ENCODE measurements at places on chromosomes 4 and X.

DNA sequence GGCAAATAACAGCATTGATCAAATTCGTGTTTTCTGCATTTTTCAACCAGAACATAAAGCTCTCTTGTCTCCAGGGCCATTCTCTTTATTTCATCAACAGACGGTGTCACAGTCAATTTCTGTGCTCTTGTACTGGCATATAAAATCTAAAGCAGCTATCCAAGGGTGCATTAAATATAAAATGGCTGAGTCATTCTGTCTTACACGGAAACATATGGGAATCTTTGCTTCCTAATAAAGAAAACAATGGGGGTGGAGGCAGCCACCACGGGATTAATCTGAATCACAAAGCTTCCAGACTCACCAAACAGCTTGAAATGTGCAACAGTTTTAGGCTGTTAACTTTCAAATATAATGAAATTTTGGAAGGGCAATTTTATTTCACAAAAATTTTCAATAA, 132.6 kb downstream of the IL15 start:
- no peak for DNase-seq

DNA sequence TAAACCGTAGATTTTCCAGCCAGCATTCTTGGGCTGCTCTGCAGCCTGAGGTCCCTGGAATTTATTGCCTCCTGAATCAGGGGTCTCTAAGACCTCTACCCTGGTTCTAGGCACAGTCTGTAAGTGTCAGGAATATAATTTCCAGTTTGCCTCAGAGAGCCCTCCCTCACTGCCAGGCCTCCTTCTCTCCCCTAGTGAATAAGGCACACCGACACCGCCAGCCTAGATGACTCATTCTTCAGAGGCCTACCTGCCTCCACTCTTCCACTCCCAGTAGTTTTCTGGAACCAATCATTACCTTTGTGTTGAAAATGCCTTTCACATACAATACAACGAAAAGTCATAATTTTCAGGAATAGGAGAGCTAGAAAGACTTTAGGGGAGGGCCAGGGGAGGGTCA, 50.3 kb upstream of the ARHGEF9 start:
- no peak for DNase-seq

DNA sequence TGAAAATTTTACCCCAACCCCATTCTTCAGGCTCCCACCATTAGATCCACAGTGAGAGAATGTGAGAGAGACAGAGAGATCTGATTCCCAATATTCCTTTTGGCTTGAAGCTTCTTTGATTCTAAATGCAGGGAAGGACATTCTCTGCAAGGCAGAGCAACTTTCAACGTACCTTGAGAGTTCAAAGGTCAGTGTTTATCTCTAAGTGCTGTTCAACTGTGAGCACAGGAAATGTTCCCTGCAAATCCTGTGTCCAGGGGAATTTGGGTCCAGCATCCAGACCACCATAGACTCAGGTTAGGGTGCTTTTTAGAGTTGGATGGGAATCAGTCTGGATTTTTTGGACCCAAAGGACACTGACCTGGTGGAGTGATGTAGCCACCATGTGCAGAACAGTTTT, 97.4 kb downstream of the NHS start:
- no peak for DNase-seq

DNA sequence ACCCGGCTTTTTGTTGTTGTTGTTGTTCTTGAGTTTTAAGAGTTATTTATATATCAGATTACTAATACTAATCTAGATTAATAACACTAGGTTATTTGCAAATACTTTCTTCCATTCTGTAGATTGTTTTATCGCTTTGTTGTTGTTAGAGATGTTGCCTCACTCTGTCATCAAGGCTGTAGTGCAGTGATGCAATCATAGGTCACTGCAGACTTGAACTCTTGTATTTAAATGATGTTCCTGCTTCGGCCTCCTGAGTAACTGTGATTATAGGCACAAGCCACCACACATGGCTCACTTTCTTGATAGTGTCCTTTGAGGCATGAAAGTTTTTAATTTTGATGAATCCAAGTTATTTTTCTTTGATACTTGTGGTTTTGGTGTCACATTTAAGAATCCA, 129.0 kb downstream of the VSIG4 start:
- no peak for DNase-seq

GRCh38 chrX:41526271-41526670, 79.1 kb downstream of the NYX start:
- DNase-seq: no peak

DNA sequence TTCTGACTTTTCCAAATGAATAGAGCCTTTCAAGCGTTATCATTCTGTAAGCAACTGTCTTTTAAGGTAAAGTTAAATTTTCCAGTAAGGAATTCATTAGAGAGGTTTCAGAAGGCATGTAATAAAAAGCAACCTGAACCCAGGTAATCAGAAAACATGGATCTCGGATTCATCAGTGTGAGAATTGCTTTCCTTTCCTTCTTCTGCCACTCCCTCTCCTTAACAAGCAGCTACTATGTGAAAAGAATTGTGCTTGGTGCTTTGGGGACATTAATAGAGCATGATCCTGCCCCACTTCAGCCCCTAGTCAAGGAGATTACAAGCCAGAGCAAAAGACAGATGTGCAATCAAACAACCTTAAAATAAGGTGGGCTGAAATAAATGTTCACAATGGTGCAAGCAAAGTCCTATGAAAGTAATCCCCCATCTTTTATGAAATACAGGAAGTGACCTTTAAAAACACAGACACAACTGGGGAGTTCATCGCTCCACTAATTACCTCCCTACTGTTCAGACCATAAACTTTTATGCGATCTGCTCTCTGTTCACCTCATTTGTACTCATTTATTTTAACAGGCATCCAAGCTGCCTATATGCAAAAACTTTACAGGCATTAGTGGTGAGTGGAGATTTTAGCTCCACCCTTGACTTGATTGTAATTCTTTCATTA, 122.9 kb upstream of the RASGEF1B start:
- DNase-seq: no peak

DNA sequence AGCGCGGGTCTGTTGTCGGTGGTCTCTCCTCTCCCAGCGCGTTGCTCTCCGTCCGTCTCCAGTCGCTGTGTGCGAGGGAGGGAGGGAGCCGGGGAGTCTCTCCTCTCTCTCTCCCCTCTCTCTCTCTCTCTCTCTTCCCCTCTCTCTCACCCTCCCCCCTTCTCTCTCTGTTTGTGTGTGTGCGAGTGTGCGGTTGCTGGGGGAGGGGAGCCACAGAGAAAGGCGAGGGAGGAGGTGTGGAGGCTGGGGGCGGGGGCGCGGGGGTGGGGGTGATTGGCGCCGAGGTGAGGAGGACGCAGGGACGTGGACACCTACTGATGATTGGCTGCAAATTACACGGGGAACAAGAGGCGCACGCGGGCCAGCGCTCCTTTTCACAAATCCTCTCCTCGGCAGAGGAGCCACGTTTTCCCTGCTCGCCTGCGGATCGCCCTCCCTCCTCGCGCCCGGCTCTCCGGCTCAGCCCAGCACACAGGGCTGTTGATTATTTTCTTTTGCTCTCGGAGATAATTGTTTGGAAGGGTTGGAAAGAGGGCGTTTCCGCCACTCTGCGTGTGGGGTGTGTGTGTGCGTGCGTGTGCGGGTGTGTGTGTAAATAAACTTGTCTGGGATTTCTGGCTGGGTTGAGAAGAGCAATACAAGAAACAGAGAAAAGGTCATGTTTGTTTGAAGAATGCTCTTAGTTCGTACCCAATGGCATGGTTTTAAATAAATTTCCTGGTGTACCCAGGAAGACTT, at the start of gene CXXC4:
TSS of gene CXXC4 (minus strand) at position 73 of the 738 bp plus-strand sequence. CDS start 3,092 bp downstream, outside the sequence.
- peak; percentile 8 for DNase-seq

DNA sequence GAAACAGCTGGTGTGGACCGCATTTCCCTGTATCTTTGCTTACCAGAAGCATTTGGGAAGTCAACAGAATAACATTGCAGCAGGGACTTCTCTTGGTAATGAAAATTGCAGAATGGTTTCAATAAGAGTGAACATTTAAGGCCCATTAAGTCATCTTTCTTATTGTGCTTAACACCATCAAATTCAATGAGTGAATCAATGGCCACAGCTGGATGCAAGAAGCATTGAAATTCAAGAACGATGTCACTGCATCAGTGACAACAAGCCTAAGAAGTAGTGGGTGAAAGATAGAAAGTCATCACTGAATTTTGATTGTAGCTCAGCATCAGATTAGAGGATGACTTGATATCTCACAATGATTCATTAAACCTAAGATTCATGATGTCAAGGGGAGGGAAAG, 93.9 kb upstream of the GPM6A start:
- no peak for DNase-seq

DNA sequence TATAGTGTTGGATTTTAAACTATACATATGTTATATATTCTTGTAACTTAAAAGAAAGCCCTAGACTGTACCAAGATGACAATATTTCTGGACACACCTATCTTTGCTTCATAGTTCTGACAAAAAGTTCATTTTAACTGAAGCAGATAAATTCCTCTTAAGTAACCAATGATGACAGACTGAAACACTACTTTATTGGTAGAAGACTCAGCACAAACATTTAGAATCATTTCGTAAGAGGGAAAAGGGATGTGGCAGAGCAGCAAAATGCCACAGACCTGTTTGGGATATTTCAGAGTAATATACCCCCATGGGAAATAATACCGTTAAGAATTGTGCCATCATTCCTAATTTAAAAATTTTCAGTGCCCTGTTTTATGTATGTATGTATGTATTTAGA, 56.2 kb downstream of the APOO start:
- no peak for DNase-seq

DNA sequence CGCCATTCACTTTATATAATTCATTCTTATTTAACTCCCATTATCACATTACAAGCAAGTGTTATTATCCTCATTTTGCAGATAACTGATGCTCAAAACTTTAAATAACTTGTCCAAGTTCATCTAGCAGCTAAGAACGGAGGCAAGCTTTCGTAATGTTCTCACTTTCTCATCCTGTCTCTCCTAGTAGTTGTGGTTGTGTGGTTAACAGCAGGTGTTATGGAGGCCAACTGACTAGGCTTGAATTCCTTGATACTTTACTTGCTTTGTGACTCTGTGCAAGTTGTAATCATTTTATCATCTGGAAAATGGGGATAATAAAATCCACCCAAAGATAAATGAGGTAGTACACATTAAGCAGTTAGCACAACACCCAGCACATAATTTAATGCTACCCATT, 109.9 kb upstream of the PTPN13 start:
- no peak for DNase-seq

DNA sequence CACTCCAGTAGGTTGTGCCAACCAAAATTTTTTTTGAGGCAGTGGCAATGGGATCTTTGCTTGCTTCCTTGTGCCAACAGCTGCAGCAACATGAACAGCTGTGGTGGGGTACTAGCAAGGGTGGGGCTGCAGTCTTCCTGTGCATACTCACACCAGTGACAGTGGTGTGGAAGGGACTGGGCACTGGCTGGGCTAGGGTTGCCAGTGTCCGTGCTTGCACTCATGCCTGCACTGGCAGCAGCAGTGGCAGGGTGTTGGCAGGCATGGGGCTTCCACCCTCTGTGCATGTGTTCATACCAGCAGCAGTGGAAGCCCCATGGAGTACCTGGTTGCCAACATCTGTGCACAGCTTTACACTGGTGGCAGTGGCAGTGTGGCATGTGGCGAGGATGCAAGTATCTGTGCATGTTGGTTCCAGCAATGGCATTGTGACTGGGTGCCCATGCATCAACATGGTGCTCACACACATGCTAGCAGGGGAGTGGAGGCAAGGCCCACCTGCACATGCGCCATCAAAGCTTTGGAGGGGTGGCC, 1312.6 kb downstream of the PCDH18 start:
- no peak for DNase-seq

- no peak for DNase-seq
Measured at GRCh38 chr4:48858130-48858529, 27.2 kb downstream of the OCIAD1 start.

- no peak for DNase-seq
Measured at GRCh38 chr4:168863719-168864647, 146.1 kb downstream of the CBR4 start.

DNA sequence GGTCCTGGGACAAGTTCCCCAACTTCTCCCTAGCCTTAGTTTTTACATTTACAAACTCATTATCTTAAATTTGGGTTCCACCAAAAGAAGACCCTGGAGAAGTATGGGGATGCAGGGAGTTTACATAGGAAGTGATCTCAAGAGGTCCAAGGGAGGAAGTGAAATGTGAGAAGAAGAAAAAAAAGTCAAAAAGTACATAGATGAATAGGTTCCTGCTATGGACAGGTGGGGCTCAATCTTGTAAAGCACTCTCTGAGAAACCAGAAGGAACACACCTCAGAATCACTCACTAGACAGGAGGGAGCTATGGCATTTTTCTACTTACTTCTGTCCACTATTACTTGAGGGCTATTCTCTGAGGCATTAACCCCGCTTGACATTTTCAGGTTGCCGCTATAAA, 56.6 kb downstream of the ARHGAP6 start:
- DNase-seq: no peak

DNA sequence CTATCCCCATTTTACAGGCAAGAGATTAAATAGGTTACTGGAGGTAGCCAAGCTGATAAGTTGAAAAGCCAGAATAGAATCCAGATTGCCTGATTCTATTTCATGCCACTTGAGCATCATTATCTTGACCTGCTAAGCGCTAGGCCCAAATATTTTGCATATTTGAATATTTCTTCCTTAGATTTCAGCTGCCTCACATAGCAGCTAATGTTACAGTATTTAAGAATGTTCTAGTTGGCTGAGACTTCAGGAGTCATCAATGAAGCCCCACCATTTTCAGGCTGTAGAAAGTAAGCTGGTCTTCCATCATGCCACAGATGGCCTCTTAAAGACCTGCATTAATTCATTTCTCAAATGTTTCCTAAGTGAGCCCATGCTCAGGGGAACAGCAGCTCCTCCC, 121.4 kb downstream of the SHROOM3 start:
- no peak for DNase-seq

DNA sequence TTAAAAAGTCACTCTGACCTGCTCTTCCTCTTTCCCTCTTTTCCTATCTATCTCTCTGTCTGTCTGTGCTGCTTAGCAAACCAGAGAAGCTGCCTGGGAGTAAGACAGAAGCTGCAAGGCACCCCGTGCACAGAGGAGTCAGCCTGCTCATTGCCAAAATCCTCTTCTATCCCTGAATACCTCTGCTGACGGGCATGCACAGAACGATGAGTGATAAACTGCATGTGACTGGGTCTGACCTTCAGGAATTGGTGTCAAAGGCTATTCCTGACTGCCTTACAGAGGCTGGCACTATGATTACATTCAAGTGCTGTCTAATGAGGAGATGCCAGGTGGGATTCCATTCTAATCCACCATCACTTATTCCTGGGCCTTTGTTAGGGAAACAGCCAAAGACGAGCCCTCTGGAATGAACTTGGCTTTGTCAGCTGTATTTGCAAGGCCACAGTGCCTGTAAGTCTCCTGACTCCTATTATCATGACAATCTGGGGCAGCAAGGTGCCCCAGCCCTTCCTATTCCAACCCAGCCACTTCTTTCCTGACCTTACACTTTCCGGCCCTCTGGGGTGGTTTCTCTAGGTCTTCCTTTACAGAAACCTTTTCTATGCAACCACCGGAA, 45.4 kb upstream of the CTAG2 start:
- DNase-seq: no peak

- DNase-seq: no peak
Measured at GRCh38 chr4:168960716-168961115, 49.3 kb downstream of the CBR4 start.

DNA sequence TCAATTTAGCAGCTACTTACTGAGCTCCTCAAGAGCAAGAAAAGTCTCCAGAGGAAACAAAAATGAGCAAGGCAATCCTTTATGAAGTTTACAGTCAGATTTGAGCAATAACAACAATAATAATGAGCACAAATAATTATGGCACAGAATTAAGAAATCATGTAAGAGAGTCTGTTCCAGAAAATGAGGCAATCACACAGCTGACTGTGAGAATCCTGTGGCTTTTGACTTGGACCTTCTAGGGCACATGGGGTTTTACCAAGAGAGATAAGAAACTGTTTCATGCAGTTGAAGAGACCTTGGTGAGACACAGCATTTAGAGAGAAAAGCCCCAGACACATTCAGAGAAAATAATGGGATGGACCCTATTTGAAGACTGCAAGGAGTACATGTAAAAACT, 362.6 kb upstream of the MAGEB2 start:
- no peak for DNase-seq

Data from naive thymus-derived CD4-positive, alpha-beta T cell (primary cell).